NCI-H1694 (cell line): ENCODE measurements at places on chromosomes 4 and X.

GRCh38 chr4:72568959-72569718 is at the start of gene ADAMTS3:
TSS of gene ADAMTS3 (minus strand) at chr4:72569221. CDS start at chr4:72568762, 459 bp downstream.
- peak; percentile 17 for DNase-seq

DNA sequence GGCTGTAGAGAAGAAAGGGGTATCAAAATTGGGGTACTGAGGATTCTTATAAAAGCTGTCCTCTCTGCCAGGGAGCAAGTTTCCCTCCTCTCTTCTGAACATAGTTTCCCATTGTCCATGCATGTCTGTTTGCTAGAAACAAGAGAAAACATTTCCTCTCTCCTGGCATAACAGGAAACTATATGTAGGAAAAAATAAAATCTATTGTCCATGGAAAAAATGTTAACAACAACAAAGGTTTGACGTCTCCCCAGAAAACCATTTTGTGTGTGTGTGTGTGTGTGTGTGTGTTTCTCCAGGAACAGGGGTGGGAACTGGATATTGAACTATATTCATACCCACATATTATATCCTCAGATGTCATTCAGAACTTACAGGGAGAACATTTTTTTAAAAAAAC is 107.2 kb downstream of the GASK1B start:
- DNase-seq = no peak

GRCh38 chrX:100289066-100289558 is 121.0 kb downstream of the PCDH19 start:
- DNase-seq = no peak

DNA sequence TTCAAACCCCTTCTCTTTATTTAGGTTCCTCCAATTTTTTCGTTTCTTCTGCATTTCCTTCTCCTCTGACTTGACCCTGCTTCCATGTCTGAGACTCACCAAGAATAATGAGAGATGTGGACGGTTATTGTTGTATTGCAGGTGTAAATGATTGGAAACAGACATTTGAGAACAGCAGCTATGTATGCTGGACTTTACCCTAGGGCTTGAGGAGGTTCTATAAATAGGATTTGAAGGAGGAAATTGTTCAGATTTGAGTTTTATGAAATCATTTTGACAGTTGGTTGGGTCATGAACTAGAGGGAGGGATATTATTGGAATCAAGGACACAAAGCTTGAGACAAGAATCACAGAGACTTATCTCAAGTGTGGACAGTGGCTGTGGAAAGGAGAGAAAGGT is 614.6 kb upstream of the CPEB2 start:
- no peak for DNase-seq

GRCh38 chrX:72273718-72274117 is 3.3 kb downstream of the RPS4X start:
- DNase-seq = no peak

- DNase-seq = no peak
These were observed 16.9 kb downstream of the STAP1 start for GRCh38 chr4:67575232-67576058.

DNA sequence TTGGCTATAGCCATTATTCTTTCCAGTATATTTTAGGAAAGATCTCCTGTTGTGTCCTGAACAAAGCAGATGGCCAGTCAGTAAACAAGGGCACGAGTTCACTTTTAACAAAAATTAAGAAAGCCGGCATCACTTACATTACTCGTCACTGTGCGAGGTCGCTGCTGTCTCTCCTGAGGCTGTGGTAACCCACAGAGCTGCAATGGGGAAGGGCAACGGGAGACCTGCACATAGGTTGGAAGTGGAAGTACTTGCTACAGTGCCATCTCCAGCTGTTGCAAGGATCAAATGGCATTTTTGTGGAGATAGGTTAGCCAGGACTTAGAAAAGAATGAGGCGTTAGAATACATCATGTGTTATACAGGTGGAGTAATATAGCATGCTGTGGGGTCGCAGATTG is 132.2 kb downstream of the KLHL8 start:
- no peak for DNase-seq

GRCh38 chr4:41390661-41391060 is 133.9 kb downstream of the UCHL1 start:
- no peak for DNase-seq

DNA sequence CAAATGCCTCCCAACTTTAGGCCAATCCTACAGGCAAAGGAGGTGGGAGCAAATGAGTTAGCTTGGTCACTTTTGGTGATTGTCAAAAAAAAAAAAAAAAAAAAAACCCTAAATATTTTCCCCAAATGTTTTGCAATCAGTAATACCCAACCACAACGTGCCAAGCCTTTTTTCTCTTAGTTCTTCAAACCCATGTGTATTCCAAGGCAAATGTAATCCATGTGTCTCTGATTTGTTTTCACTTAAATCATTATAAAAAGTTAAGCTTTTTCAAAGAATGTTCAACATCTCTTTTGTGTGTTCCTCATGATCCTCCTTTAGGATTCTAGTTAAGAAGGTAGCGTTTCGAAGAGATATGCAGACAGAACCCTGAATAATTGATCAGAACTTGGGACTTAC is 328.4 kb downstream of the PAPSS1 start:
- DNase-seq = no peak

- no peak for DNase-seq
These were observed 22.6 kb downstream of the L1CAM start for GRCh38 chrX:153863251-153863991.
